Lower lobe of right lung (tissue), 2 donors: ENCODE measurements at places on chromosomes 3 and 15.
A peak's percentile ranks its signal among the peaks of the same experiment; 100 is the strongest.

- H3K4me3 ChIP-seq: no peak overlapping the region
- H3K27ac ChIP-seq: no peak overlapping the region
- no peak for DNase-seq
- H3K4me1 ChIP-seq: no peaks in the 10 kb centered on the region
- no peaks in the 10 kb centered on the region for H3K27me3 ChIP-seq
- H3K36me3 ChIP-seq: no peaks in the 10 kb centered on the region
These were observed 144.0 kb upstream of the PDZRN3 start for GRCh38 chr3:73768524-73769308.

- no peak overlapping the region for H3K4me3 ChIP-seq
- DNase-seq: no peak
- H3K36me3 ChIP-seq: no peaks in the 10 kb centered on the region
- no peaks in the 10 kb centered on the region for H3K27me3 ChIP-seq
These were observed 33.5 kb upstream of the SPATA12 start for GRCh38 chr3:57026944-57027343.

- peak overlapping the region; percentile 23 for H3K4me3 ChIP-seq
- peak overlapping the region; percentile 61 for H3K27ac ChIP-seq
- peaks cover 26% of the 10 kb centered on the region for H3K4me1 ChIP-seq
- H3K27me3 ChIP-seq: no peaks in the 10 kb centered on the region
These were observed 4.6 kb downstream of the SNUPN start for GRCh38 chr15:75620841-75621391.

DNA sequence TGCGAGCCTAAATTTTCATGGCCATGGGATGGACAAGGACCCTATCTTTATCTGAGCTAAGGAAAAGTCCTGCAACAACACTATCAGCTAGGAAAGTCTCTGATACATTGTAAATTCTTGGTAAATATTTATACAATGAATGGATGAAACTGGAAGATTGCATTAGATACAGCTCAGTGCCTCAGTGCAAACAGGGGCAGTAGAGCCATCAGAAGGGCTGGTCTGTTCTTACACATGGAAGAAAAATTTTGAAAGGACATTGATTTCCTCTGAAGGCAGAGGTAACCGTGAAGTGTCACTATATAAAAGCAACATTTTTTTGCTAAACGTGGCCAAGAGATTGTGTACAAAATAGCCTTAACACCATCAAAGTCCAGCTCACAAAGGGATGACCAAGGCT is 153.2 kb upstream of the GADL1 start:
- DNase-seq: no peak
- H3K4me1 ChIP-seq: no peaks in the 10 kb centered on the region
- no peak overlapping the region for H3K27ac ChIP-seq
- no peaks in the 10 kb centered on the region for H3K27me3 ChIP-seq
- H3K36me3 ChIP-seq: no peaks in the 10 kb centered on the region

GRCh38 chr3:111072031-111072921 is 660 bp downstream of the NECTIN3 start:
- H3K4me1 ChIP-seq: peaks cover 32% of the 10 kb centered on the region
- peak overlapping the region; percentile 85 for H3K27ac ChIP-seq
- H3K27me3 ChIP-seq: no peaks in the 10 kb centered on the region
- no peaks in the 10 kb centered on the region for H3K36me3 ChIP-seq
- DNase-seq: peak; percentile 50
